ENCODE measurements at places on chromosomes 12 and 14.
A peak's percentile ranks its signal among the peaks of the same experiment; 100 is the strongest.

GRCh38 chr12:98275131-98275475, 240.3 kb upstream of the TMPO start:
- no peak for DNase-seq

GRCh38 chr14:96135285-96135684, 69.4 kb upstream of the BDKRB2 start:
- DNase-seq, result no peak

- no peak for DNase-seq
Observed at GRCh38 chr12:84804691-84805473, 107.7 kb downstream of the SLC6A15 start.

GRCh38 chr12:11811008-11811407, 161.5 kb downstream of the ETV6 start:
- no peak for DNase-seq

- DNase-seq, result no peak
Observed at GRCh38 chr14:68395604-68396003, 397.3 kb downstream of the ZFP36L1 start.

- no peak for DNase-seq
Observed at GRCh38 chr14:105333020-105333490, 18.5 kb downstream of the PACS2 start.

DNA sequence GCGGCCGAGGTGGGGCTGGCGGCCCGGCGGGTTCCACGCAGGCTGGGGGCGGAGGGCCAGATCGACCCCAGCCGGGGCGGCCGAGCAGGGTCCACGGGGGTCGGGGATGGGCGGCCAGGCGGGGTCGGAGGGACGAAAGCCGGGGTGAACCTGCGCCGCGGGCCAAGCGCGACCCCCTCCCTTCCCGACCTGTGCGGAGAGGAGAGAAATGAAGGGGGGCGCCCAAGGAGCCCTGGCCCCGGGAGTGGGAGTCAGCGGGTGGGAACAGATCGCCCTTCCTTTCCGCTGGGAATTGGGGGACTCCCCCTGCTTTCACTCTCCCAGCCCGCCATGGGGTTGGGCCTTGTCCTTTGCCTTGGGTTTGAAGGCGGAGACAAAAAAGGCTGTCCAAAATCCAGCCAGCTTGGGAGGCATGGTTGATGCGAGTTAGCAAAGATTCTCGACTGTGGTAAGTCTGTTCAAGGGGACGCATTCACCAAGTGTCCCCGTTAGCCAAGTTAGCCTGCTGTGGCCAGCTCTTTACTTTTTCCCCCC, 559 bp upstream of the CKAP4 start:
- DNase-seq, result peak; percentile 23

GRCh38 chr12:122107261-122107660, 28.7 kb downstream of the MLXIP start:
- DNase-seq, result no peak

DNA sequence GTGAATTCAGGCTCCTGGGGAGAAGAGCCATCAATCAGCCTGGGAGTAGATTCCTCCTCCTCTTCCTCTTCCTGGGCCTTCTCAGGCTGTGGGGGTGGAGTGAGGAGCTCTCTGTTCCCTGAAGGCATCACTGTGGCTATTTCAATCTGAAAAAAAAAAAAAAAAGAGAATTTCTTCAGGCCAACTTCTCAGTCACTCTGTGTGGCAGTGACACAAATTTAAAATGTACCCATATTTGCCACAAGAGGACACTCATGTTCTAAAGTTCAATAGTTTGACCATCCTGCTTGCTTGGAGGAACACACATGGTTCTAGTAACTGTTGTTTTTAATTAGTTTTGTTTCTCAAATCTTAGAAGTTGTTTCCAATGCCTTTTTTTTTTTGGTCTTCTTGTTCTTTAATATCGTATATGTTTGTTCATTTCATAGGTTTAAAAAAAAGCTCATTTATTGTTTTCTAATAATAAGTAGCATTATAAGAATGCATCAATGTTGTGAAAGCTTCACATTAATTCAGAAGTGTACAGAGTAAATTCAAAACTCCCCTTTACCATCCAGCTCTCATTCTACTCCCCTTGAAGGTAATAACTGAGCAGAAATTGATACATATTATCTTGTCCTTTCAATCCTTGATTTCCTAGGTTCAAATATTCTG, 23.3 kb upstream of the CCER1 start:
- DNase-seq, result no peak

- DNase-seq, result no peak
Observed at GRCh38 chr12:224330-224729, 10.4 kb upstream of the SLC6A12 start.

DNA sequence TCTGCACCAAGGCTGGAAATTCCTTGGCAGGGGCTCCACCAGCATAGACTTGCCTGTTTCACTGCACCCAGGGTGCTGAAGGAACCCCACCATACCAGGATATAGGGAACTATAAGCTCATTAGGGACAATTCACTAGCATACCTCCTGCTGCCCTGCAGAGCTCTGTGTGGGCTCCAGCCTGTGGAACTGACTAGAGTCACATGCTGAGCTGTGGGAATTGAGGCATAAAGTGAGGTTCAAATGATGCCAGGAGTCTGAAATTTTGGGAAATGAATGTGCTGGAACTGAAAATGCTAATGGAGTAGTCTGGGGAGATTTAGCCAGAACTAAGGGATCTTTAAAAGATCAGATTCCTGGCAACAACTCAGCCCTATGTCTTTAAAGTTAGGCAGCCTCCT, 7.3 kb upstream of the EMP1 start:
- no peak for DNase-seq

GRCh38 chr12:113226696-113227568, 5.7 kb downstream of the TPCN1 start:
- DNase-seq, result no peak

DNA sequence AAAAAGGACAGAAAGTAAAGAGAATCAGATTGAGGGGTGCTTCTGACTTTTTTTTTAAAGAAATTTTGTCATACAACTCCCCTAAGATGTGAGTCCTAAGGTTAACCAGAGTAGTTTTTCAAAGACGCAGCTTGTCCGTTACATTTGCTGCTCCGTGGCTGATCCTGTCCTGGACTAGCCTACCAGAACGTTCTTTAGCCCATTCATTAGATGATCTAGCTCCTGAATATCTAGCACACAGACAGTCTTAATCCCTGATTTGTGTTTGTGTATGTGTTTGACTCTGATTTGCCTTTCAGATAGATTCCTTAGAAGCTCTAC, 60.3 kb downstream of the SAMD4A start:
- DNase-seq, result no peak

DNA sequence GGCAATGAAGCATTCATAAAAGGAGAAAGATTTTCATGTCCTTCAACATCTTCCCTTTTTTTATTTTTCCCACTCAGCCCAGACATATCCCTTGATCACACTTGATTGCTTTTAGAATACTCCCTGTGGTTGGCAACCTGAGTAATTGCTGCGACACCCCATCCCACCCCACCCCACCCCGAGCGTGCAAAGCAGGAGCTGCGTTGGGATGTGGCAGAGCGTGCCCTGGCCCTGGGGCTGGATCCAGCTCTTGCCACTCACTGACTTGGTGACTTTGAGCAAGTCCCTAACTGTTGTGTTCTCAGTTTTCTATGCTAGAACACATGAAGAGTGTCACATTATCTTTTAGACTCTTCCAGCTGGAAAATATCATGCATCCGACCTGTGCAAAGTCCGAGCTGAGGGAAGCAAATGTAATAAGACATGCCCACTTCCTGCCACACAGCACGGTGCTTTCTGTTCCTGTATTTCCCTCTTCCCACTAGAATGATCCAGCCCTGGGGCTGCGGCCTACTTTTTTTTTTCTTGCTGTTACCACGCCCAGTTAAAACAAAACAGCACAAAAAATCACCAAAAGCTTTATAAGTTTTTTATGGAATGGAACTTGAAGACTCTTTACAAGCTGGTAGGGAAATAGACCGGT, 4.0 kb downstream of the ASCL4 start:
- DNase-seq, result no peak

GRCh38 chr12:67820694-67821093, 168.6 kb upstream of the IFNG-AS1 start:
- DNase-seq, result no peak

DNA sequence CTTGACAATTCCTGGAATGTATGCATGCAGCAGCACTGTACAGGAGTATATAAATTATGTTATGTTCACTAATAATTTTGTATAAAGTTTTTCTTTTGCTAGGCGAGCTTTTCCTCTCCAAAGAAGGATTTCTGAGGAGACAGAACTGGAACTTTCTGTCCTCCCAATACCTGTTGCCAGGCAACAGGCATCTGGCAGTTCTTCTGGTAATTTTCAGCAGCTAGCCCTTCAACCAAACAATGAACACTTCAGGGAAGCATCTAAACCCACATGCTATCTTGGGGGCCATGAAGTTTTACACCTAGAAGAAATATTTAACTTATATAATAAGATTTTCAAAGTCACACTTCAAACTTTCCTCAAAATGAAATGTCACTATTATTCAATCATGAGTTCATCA, 162.9 kb upstream of the SYT10 start:
- no peak for DNase-seq

GRCh38 chr14:105902131-105902898, 375.9 kb downstream of the TMEM121 start:
- DNase-seq, result no peak

- DNase-seq, result no peak
Observed at GRCh38 chr12:48092611-48093010, 13.3 kb downstream of the SENP1 start.

- DNase-seq, result no peak
Observed at GRCh38 chr14:29459531-29459930, 468.1 kb downstream of the PRKD1 start.

- no peak for DNase-seq
Observed at GRCh38 chr14:21081521-21082142, 11.5 kb downstream of the ARHGEF40 start.

DNA sequence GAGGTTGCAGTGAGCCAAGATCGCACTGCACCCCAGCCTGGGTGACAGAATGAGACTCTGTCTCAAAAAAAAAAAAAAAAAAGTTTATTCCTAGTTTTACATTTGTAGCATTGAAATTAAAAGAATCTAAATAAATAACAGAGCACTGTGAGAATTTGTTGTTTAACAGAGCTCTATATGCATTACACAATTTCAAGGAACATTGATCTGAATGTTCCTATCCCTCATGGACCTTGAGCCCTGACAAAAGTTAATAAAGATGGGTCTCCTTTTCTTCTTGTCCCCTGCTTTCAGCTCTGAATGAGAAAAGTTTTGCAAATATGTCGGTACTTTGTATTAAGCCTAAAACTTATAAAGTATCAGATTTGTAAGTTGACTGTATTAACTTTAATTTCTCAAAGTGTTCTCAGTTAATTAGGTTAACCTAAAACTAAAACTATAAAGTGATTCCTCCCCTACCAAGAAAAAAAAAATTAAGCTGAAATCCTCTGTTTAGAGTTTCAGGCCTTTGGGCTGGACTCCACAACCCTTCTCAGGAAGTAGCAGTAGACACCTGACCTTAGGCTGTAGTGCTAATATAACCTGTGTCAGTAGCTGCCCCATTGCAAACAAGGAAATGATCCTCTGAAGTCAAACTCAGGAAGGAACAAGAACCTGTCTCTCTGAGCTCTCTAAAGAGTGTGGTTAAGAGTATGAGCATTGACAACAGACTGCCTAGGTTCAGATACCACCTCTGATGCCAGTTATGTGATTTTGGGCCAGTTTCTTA, 477.6 kb downstream of the DPF3 start:
- no peak for DNase-seq

GRCh38 chr12:68331869-68332727, at the start of gene MDM1:
Gene MDM1 (minus strand): TSS chr12:68332362. CDS start chr12:68332245, 117 bp downstream.
- DNase-seq, result peak; percentile 97

DNA sequence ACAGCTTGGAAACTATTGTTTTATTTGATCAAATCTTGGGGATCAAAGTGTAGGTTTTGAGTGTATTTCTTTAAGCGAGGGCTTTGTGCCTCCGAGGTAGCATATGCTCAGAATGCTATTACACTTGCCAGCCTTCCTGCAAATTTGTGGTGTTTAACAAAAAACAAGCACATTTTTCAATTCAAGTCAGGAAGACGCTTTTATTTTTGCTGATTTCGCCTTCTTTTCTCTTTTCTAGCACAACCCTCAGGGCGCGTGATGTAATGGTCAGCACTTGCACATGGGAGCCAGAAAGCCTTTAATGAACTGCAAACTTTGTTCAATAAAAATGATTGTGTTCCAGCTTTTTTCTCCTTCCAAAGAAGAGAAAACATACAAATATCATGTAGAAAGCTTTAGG, 466.5 kb downstream of the PRKD1 start:
- no peak for DNase-seq

- no peak for DNase-seq
Observed at GRCh38 chr12:34051486-34051885, 29.2 kb downstream of the ALG10 start.

DNA sequence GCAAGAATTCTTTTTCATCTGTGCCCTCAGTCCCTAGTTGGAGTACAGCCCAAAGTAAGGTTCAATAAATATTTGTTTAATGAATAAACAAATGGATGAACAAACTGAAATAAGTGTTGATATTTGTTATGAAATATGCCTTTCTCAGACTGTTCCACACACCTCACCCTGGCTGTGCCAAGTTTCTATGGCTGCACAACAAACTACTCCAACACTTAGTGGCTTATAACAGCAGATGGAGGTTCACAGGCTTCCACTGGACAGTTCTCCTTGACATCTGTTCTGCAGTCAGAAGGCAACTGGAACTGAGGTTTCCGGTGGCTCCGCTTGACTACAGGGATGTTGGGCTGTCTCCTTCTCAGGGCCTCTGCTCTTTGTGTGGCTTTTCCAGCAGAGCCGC, 197.1 kb downstream of the RGS6 start:
- no peak for DNase-seq

DNA sequence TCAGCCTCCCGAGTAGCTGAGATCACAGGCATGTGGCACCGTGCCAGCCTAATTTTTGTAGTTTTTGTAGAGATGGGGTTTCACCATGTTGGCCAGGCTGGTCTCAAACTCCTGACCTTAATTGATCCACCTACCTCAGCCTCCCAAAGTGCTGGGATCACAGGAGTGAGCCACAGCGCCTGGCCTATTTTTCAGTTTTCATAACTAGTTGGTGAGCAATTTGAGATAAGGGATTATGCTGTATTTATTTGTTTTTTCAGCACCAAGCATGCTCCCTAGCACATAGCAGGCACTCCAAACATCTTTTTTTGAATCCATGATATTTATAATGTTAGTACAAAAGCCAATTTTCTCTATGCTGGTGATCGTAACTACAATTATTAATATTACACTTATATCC, 541.2 kb downstream of the SNAPC1 start:
- DNase-seq, result no peak

GRCh38 chr14:38042322-38042721, 165.4 kb upstream of the SSTR1 start:
- DNase-seq, result no peak

DNA sequence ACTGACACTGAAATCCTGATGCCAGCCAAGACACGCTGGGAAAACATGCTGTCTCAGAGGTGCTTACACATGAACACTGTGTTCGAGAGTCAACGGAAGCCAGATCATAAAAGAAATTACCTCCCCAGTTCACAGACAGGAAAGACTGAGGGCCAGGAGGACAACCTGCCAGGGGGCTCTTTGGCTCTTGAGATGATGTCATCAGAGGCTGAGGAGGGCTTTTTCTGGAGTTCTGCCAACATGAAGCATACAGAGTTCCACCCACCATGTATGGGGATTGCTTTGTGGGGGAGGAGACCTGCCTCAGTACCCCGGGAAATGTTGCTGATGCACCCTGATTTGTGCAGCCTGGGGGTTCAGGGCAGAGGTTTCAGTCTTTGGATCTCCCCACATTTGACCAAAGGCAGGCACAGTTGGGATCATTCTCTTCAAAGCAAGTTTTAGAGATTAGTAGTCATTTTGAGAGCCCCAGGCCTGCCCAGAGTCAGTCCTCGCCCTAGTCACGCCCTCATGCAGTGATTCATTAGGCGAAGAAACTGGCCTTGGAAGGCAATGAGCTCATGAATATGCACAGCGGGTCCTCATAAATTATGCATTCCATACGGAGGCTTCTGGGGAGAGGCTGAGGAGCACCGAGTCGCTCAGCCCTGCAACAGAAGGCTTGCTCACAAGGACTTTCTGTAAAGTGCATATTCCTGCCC, 34.9 kb upstream of the EML1 start:
- DNase-seq, result no peak

All from activated naive CD4-positive, alpha-beta T cell treated with Interleukin-2 at 50 U/mL for 16 hours (primary cell).